ENCODE measurements at places on chromosomes 5 and 9.

DNA sequence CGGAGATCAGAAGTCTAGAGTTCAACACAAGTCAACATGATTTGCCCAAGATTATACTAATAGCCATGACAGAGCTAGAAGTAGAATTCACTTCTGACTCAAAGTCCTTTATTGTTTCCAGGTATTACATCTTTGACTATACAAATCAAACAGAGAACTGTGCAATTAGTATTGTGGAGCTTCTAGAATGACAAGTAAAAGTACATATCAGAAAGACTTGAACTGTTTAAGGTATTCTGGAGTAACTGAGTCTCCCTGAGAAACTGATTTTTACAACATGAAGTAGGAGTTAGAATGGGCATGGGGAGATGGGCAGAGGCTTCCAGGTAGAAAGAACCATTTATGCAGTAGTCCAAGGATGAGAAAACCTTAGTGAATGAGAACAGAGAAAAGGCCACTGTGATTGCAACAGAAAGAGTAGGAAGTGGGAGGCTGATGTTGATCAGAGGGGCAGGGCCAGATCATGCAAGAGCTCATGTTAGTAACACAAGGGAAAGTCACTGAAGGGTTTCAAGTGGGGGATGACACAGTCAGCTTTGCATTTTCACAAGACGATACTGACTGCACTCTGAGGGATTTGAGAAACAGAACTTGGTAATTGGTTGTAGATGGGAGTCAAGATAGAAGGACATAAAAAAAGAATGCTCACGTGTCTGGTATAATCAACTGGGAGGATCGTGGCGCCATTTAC lies 280.7 kb downstream of the RFX3 start:
- DNase-seq = no peak

DNA sequence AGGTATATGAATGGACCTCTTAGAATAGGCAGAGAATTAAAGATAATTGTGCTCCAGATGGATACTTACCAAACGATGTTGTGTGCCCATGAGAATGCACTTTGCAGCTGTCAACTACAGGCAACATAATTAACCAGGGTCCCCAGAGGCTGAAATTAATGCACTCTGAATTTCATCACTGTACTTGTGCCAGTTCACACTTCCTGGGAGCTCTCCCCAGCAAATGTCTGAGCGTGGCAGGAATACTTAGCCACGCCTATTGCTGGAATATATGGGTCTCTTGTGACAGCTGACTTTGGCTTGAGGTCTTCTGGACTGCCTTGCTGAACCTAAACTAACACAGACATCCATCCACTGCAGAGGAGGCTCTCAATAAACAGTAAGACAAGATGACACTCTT lies 11.9 kb upstream of the C1QTNF2 start:
- no peak for DNase-seq

GRCh38 chr5:133034064-133034463 lies 7.7 kb upstream of the ZCCHC10 start:
- no peak for DNase-seq

DNA sequence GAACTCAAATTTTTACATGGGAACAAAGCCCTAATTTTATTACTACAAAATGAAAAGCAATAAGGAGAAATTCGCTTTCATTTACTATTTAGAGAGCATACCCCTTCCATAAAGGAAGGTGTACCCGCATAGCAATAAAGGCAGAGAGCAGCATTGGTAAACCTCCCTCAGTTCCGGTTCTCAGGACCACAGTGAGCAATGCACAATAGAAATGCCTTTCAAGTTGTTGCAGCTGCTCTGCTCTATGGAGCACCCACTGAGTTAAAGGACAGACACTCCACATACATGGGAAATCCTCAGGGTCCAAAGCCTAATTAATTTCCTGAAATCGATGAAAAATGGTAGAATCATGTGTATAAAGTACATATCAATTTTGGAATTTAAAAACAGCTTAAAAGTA lies 89.9 kb upstream of the MPDZ start:
- DNase-seq = no peak
